CD8-positive, alpha-beta memory T cell (primary cell): ENCODE measurements at places on chromosomes 11 and 22.

GRCh38 chr22:49667236-49667635 lies 160.4 kb downstream of the BRD1 start:
- peak; percentile 31 for DNase-seq

DNA sequence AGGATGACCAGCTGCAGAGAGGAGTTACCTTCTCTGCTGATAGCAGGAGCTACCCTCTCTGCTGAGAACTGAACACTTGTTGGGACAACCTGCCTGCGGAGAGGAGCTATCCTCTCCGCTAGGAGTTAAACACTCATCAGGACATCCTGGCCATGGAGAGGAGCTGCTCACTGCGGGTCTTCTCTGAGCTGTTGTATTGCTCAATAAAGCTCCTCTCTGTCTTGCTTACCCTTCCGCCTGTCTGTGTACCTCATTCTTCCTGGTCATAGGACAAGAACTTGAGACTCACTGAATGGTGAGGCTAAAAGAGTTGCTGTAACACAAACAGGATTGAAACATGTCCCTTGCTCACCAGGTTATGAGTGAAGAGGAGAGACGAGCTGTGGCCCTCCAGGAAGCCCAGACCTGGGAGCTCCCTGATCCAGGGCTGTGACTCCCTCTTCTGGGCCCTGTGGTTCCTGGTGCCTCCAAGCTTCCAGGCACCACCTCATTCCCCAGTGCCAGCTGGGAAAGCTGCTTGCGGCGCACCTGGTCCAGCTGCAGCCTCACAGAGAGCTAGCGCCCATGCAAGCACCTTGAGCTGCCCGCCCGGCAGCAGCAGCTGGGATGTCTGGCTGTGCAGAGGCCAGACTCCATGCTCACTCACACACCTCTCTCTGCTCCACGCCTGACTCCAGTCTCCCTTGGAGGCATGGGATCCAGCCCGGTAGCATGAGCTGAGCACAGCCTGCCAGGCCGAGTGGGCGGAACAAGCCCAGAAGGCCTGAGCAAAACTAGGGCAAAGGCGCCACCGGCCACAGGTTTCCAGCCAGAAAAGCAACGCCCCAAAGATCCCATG lies 50.5 kb downstream of the RAB30 start:
- DNase-seq: no peak

GRCh38 chr11:2293531-2293971 lies 8.2 kb downstream of the C11orf21 start:
- no peak for DNase-seq

DNA sequence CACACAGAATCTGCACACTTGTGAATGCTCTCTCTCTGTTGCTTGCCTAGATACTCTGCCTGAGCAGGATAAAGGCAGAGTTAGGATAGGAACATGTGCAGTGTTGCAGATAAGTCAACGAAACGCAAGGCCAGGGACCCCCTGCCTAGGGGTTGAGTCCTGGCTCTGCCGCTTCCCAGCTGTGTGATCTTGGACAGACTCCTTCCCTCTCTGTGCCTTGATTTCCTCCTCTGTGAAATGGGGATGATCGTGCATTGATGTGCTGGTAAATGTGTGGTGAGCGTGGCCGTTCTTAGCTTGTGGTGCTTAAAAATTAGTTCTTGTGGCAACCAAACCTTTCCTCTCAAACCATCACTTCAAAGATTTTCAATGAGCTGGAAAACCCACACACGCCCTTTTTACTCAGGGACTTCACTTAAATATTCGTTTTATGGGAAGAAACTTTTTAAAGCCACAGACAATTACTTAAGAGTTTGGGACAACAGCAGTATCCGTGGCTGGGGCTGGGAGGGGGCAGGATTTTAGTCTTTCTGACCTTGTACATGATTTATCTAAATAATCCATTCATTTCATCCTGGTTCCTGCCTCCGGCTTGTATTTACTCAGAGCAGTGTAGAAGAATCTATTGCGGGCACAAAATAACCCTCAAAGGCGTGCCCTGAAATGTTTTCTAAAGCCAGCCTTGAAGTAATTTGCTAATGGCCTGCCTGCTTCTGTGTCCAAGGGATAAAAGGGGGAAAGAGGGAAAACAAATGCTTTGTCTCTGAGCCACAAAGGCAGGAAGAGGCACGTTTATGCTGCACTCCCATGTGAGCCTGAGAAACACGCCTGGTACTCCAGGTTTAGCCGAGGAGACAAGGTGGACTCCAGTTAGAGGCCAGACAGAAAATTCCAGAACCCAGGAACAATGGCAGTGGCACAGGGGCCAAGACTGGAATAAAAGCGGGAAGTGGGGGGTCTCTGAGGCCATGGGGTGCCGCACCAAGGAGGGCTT lies 85.0 kb upstream of the CRYBB3 start:
- no peak for DNase-seq

DNA sequence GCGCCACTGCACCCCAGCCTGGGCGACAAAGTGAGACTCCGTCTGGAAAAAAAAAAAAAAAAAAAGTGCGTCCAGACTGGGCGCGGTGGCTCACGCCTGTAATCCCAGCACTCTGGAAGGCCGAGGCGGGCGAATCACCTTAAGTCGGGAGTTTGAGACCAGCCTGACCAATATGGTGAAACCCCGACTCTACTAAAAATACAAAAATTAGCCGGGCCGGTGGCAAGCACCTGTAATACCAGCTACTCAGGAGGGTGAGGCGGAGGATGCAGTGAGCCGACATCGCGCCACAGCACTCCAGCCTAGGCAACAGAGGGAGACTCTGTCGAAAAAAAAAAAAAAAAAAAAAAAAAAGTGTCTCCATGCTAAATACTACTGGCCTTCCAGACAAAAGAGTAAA lies 1.3 kb downstream of the USP28 start:
- DNase-seq: no peak

DNA sequence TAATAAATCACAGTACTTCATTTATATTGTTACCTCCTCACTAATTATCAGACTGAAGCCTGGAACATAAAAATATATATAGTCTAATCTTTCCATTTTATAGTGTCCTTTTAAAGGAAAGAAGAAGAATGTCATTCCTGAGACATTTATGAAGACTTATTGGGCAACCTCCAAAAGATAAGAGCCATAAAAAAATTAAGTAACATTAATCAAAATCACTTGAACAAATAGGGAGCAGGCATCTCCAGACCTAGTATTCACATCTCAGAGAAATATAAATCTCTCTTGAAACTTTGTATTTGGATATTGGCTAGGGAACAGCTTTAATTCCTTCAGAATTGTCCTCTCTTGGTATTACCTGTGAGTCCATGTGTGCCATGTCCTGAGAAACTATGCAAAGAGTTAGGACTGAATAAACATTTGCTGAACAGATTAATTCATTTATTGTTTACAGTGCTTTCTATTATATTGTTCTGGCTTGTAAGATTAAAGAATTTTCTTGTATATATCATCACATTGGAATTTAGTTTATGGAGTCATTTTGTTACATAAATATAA lies 530.5 kb upstream of the LRRC4C start:
- no peak for DNase-seq
